Mesenchymal stem cell (in vitro differentiated cells and primary cell): ENCODE measurements at places on chromosomes 16 and 17.

- no peak overlapping the region for H3K4me3 ChIP-seq
- peaks cover 13% of the 10 kb centered on the region for H3K4me1 ChIP-seq
- no peaks in the 10 kb centered on the region for H3K27me3 ChIP-seq
- H3K36me3 ChIP-seq = peaks cover 38% of the 10 kb centered on the region
These were observed 23.7 kb downstream of the HELZ start for GRCh38 chr17:67221062-67221998.

DNA sequence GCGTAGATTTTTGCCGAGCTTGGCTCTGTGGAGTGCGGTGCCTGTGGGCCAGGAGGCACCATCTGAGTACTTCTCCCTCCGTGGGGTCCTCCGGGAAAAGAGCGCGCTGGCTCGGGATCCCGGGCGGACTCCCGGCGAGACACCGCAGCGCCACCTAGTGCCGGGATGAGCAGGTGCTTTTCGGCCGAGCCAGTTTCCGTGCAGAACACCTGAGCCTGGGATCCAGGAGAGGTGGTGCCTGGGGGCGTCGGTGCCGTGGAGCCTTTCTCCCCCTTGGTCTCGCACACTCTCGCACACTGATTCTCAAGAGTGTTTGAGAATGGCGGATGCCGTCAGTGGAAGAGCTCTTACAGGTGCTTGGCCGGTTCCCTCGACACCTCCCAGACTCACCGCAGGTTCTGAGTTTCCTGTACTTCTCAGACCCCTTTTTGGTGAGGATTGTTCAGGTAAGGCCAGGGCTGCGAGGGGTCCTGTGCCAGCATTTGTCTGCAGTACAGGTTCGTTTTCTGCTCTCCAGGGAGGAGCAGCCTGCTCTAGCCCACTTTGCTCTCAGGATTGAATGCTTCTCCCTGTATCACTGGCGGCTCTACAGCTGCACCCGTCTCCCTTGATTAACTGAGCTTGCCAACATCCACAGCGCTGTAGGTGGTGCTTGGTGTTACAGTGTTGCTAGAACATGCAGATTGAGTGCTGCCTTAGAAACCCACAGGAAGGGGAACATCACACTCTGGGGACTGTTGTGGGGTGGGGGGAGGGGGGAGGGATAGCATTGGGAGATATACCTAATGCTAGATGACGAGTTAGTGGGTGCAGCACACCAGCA is 23.3 kb downstream of the TBCD start:
- peaks cover 19% of the 10 kb centered on the region for H3K36me3 ChIP-seq
- H3K27me3 ChIP-seq = no peaks in the 10 kb centered on the region
- H3K4me3 ChIP-seq = peak overlapping the region; percentile 74
- peak; percentile 45 for DNase-seq

GRCh38 chr17:6660805-6661463 is 9.4 kb downstream of the C17orf100 start:
- H3K4me3 ChIP-seq = no peak overlapping the region
- no peak overlapping the region for H3K27ac ChIP-seq
- H3K36me3 ChIP-seq = no peaks in the 10 kb centered on the region
- no peak for DNase-seq

GRCh38 chr16:88914750-88915368 is 48.4 kb upstream of the PABPN1L start:
- H3K4me3 ChIP-seq = peak overlapping the region; percentile 33
- H3K27ac ChIP-seq = no peak overlapping the region
- H3K27me3 ChIP-seq = peaks cover 46% of the 10 kb centered on the region
- H3K4me1 ChIP-seq = peaks cover 3% of the 10 kb centered on the region

DNA sequence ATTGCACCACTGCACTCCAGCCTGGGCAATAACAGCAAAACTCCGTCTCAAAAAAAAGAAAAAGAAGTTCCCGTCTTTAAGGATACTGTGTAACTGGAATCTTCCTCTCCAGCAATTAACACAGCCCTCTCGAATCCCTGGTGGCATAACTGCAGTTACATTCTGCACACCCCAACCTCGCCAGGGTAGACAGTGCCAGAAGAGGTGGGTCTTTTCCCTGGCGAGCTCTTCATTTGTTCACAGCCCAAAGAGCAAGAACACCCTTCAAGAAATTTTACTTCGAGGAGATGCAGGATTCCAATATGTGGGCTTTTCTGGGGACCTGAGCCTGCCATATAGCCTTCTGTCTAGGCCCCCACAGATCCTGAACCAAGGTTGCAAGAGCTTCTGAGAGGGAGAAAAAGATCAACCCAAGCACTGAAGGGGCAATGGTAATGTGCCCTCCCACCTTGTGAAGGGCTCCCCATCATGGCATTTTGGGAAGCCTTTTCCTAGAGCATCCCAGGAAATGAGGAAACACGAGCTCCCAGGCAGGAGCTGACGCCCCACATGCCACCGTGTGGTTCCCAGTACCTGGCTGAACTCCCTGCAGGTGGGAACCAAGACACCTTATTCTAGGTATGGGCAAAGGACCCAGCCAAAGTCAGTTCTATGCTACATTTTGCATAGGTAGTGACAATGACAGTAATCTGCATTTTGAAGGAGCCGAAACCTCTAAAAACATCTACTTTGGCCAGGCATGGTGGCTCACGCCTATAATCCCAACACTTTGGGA is 26.9 kb downstream of the TK2 start:
- H3K4me1 ChIP-seq = peaks cover 29% of the 10 kb centered on the region
- H3K27me3 ChIP-seq = no peaks in the 10 kb centered on the region
- H3K36me3 ChIP-seq = peaks cover 58% of the 10 kb centered on the region
- no peak for DNase-seq

DNA sequence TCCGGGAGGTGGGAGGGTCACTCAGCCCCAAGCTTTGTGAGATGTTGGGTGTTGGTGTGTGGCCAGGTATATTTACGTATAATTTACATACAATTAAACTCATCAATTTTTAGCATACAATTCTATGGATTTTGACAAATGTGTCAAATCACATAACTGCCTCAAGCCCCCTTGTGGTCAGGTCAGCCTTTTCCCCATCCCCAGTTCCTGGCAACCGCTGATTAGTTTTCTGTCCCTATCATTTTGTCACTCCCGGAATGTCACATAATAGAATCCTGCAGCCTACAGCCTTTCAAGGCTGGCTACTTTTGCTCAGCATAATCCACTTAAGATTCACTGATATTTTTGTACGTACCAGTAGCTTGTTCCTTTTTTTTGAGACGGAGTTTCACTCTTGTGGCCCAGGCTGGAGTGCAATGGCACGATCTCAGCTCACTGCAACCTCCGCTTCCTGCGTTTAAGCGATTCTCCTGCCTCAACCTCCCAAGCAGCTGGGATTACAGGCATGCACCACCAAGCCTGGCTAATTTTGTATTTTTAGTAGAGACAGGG is 19.3 kb upstream of the RAI1 start:
- peaks cover 18% of the 10 kb centered on the region for H3K4me1 ChIP-seq
- no peaks in the 10 kb centered on the region for H3K36me3 ChIP-seq
- H3K4me3 ChIP-seq = no peak overlapping the region
- DNase-seq = no peak
- no peak overlapping the region for H3K27ac ChIP-seq

DNA sequence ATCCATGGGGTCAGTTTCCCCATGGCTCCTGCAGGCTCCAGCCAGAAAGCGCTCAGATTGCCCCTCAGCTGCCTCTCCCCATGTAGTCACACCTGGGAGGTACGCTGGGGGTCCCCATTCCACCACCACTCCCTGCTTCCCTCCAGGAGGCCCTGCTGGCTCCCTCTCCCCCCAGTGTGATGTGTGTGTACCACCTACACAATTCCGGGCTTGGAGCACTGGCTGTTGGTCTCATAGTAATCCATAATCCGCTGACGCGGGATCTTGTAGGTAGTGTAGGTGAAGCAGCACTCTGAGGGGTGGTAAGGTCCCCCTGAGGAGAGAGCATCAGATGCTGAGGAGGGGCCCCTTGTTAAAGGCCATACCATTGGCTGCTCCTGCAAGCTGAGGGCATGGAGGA is 2.4 kb downstream of the CCL14 start:
- no peak for DNase-seq
- H3K4me1 ChIP-seq = no peaks in the 10 kb centered on the region
- no peaks in the 10 kb centered on the region for H3K36me3 ChIP-seq
- H3K4me3 ChIP-seq = no peak overlapping the region
- H3K27me3 ChIP-seq = no peaks in the 10 kb centered on the region

DNA sequence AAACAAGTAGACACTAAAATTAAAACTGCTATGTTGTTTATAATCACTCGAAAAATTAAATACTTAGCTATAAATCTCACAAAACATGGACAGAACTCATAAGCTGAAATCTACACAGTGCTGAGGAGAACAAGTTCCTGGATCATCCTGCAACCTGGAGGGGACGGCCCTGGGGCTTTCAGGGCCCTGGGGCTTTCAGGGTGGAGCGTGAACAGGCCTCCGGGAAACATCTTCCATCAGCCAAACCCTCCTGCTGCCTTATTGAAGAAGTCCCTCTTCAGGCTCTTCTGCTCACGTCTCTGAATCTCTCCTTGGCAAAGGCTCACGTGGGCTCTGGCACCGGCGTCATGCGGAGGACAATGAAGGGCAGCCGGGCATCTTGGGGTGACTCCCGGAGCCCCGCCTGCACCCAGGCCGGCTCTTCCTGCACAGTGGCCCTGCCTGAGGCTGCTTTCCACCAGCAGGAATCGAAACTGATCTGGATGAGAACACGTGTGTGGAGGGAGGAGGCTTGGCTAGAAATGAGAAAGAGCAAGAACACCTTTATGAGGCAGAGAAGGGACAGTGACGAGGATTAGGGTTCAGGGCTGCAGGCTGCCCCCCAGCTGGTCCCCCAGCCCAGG is 127.3 kb downstream of the CDRT15L2 start:
- no peak overlapping the region for H3K4me3 ChIP-seq
- DNase-seq = no peak
- no peaks in the 10 kb centered on the region for H3K36me3 ChIP-seq
- no peak overlapping the region for H3K27ac ChIP-seq

- H3K4me3 ChIP-seq = no peak overlapping the region
- no peak overlapping the region for H3K27ac ChIP-seq
- no peak for DNase-seq
- peaks cover 85% of the 10 kb centered on the region for H3K4me1 ChIP-seq
- peaks cover 30% of the 10 kb centered on the region for H3K36me3 ChIP-seq
These were observed 291.4 kb downstream of the SEC14L1 start for GRCh38 chr17:77432034-77432661.

DNA sequence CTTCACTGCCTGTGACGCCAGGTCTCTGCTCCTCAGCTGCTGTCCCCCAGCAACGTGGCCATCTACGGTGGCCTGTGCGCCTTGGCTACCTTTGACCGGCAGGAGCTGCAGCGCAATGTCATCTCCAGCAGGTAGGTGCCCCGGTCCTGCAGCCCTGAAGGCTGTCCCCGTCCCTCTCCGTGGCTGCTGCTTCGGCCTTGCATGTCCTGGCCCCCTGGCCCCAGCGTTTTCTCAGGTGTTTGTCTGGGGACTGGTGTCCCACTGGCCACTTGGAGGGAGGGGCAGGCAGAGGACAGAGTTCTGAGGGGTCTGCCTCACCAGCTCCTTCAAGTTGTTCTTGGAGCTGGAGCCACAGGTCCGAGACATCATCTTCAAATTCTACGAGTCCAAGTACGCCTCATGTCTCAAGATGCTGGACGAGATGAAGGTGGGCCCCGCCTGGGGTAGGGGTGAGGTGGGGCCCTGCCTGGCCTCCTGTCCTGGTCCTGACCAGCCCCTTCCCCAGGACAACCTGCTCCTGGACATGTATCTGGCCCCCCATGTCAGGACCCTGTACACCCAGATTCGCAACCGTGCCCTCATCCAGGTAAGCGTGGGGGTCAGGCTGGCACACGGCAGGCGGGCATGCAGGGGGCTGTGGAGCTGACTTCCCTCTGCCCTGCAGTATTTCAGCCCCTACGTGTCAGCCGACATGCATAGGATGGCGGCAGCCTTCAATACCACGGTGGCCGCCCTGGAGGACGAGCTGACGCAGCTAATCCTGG is 4.4 kb downstream of the GPS1 start:
- H3K4me1 ChIP-seq = peaks cover 24% of the 10 kb centered on the region
- H3K36me3 ChIP-seq = peaks cover 82% of the 10 kb centered on the region
- H3K4me3 ChIP-seq = no peak overlapping the region
- H3K27me3 ChIP-seq = no peaks in the 10 kb centered on the region
